Left hindlimb (tissue), 1 donor: ENCODE measurements at places on chromosomes 2 and 18.

DNA sequence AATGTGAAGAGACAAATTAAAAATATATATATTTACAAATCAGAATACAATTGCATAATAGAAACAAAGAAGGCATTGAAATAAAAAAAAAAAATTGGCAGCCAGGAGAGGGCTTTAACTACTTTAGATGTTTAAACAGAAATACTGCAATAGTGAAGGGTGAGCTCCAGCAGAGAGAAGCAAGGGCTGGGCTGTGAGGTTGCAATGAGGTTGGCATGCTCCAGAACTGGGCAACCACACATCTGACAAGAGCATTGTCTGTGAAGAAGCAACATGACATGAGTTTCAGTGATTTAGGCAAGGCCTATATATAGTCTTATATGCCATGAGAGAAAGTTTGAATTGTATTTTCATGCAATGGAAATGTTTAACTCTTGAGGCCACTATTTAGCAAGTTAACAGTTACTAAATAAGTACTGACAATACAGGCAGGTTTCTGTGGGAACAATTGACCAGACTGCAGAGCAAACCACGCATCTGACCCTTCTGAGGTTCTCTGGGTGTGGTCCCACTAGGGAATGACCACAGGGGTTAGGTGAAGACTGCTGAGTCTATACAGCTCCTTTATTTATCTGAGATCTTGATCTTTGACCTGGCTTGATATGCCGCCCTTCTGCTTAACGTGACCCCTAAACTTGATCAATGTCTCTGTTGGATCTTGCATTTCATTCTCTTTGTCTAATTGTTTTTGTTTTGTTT lies 354.2 kb upstream of the PIK3C3 start:
- no peak for DNase-seq

GRCh38 chr2:190959911-190960788 lies 53.8 kb downstream of the STAT1 start:
- no peak for DNase-seq

DNA sequence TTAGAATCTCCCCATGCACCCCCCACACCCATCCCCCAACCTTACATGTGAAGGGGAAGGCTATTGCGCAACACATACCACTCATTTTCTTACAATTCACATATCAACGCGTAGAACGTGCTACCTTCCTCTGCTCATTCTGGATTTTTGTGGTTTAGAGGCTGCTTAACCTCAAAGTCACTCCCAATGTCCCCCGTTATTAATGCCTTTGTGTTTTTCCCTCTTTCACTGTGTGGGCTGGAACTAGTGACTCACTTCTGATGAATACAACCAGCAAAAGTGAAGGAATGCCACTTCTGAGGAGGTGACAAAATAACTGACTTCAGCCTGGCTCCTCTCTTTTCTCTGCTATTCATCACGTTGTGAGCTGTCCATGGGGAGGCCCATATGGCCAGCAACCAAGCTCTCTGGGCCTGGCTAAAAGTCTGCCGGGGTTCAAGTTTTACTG lies 342.5 kb upstream of the NXPH2 start:
- no peak for DNase-seq

- no peak for DNase-seq
Observed at GRCh38 chr2:218897394-218898108, 16.9 kb downstream of the WNT10A start.

DNA sequence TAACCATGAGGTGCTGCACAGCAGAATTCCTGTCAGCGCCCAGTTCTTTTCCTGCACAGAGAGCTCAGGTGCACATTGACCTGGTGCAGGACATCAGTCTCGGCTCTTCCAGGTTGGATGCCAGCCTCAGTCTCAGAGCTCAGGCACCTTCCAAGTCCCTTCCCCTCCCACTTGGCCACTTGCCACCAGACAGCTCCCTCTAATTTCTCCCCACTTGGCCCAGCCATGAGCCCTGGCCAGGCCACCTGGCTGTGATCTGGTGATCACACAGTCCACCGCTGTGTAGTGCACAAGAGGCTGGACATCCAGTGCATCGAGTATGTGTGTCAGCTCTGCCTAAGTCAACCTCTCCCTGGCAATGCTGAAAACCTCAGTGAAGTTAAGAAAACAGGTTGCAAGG lies 336.6 kb upstream of the MYT1L start:
- no peak for DNase-seq

DNA sequence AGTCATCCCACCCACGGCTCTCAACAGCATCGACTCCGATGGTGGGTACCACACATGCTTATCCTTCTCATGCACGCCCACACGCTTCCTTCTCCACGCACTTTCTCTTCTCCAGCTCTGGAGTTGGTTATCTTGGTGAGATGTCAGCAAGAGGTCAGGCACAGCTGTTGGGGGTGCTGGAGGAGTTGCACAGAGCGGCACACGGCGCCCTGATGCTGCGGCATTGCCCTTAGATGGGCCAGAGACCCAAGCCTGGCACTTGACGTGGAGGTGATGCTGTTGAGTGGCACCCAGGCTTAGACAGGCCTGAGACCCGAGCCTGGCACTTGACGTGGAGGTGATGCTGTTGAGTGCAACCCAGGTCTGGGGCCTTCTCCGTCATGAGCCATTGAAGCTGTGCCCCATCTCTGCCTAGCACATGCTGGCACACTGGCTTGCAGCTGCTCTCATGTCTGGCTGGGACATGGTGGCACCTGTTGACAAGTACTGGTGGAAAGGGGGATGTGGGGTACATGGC lies 83.2 kb downstream of the DGKD start:
- DNase-seq, result no peak

DNA sequence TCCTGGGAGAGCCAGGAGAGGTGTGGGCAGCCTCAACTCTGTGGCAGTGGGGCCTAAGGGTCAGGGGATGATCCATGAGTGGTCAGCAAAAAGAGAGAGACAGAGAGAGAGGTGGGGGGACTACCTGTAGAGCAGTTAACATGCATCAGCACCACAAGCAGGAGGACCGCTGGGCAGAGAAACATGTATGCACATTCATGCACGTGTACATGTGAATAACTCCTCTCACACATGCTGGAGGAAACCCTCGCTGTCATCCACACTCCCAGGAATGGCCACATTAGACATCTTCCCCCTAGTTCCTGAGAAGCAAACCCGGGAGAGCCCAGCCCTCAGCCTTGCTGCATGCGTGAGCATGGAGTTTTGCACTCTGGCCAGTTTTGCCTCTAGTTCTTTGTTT lies 166.1 kb downstream of the SMAD7 start:
- no peak for DNase-seq

DNA sequence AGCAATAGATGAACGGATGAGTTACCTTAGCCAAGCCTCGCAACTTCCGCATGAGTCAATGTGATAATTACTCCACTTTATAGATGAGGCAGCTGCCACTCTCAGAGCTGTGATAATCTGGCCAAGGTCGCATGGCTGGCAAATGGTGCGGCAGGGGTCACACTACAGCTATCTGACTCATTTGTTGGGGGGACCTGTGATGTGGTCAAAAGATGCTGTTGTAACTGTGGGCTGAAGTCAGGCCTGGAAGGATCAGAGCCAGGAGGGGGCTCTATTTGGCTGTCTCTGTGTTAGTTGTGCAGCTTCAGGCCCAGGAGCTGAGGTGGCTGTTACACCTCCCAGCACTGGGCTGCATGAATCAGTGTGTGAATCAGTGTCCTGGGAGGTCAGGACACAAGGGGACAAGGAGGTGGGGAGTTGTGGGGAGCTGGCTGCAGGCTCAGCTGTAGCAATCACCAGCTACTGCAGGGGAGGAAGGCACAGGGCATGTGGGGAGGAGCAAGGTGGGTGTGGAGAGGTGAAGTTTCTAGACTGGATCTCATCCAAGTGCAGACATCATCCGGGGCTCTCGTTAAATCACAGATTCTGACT lies 33.1 kb downstream of the NGEF start:
- DNase-seq, result peak; percentile 24

DNA sequence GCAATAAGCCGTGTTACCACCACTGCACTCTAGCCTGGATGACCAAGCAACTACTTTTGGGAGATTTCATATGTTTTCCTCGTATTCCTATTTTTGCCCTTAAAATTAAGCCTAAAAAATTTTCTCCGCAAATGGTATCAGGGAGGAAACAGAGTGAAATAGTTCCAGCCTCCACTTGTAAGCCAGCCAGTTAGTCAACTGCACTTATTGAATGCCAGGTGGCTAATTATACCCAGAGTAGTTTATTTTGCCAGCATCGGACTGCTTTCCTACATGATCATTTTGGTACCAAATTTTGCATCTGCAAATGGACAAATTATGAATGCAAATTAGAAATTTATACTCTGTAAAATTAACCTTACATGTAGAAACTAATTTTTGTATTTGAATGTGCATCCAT lies 90.2 kb upstream of the ARHGAP28 start:
- no peak for DNase-seq

GRCh38 chr2:8658064-8658862 lies 23.6 kb upstream of the ID2 start:
- DNase-seq, result no peak

- no peak for DNase-seq
Observed at GRCh38 chr2:121276341-121276740, 8.7 kb downstream of the TFCP2L1 start.

GRCh38 chr2:11321847-11322246 lies 22.6 kb downstream of the ROCK2 start:
- DNase-seq, result no peak

DNA sequence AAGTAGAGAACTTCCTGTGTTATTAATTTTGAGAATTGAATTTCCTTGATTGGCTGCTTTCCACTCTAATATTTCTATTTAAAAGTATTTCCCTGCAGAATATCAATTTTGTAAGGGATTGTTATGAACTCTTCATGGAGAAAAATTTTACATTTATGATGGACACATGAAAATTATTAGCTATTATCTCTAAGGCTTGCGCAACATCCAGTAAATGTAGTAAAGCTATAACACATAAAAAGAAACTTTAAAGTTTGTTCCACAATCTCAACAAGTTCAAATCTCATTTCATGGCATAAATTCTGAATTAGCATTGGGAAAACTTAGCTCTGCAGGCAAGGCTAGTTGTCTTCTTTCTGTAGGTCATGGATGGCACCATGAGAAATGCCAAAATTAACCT lies 4.2 kb upstream of the EML4 start:
- no peak for DNase-seq

DNA sequence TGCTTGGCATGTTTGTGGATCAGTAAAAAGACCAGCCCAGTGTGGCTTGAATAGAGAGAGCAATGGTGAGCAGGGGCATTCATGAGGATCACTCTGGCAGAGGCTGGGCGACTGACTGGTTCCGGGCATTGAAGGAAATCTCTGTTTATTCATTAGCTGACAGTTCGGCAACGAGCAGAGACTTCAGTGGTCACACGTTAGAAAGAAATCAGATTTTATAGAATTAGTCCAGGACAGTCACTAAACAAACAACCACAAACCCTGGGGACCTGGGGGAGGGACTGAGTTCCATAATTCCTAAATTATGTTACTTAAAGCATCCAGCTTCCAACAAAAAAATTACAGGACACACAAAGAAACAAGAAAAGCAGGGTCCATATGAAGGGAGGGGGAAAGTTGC lies 72.5 kb downstream of the NOL10 start:
- no peak for DNase-seq

GRCh38 chr2:231037202-231037730 lies at the start of gene C2orf72:
TSS of gene C2orf72 (plus strand) at chr2:231037523. CDS start at chr2:231037566, 43 bp downstream.
- no peak for DNase-seq

GRCh38 chr2:96916646-96917543 lies 47.0 kb upstream of the SEMA4C start:
- no peak for DNase-seq

DNA sequence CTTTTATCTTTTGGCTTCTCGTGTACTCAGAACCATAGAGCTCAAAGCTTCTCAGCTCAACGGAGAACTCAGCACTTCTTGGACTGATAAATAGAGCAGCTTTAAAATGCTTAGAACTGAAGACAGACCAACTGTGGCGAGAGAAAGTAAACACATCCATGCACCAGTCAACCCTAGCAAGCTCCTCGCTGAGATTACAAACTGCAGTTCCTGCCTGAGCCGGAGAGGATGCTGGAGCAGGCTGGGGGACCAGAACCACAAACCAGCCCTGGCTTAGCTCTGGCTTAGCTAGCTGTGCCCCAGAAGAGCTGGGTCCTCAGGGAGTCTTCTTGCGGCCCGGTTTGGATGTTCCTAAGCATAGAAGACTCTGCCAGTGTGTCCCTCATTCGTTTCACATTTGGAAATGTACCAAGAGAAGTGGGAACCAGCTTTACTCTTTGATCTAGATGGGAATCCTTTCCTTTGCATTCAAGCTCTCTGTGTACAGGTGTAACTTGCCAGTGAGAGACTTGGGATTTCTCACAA lies 5.6 kb downstream of the PAX8 start:
- no peak for DNase-seq

DNA sequence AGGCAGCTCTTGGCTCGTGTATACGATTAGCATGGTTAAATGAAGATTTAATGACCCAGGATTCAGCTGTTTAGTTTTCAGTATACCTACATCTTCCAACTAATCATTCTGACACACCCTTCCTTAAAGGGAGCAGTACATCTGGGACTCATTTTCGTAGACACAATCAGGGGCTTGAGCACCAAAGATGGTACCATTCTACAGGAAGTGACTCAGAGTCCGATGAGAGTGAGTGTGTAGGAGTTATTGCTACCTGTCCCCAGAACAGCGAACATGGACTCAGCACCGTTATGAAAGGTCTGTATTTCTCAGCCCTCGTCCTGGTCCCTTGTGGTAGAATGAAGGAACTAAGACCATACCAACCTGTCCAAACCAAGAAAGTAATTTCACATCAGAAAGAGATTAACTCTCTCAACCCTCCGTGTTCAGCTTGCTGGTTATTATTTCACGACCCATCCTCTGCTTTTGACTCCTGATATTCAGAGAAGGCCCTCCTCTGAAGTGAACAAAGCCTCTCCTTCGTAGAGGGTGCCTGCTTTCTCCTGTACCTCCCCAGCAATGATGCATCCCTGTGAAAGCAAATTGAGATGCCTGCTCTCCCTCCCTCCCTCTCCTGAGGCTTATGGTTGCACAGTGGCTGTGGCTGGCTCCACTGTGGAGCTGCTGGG lies 214.8 kb downstream of the MTX2 start:
- no peak for DNase-seq

DNA sequence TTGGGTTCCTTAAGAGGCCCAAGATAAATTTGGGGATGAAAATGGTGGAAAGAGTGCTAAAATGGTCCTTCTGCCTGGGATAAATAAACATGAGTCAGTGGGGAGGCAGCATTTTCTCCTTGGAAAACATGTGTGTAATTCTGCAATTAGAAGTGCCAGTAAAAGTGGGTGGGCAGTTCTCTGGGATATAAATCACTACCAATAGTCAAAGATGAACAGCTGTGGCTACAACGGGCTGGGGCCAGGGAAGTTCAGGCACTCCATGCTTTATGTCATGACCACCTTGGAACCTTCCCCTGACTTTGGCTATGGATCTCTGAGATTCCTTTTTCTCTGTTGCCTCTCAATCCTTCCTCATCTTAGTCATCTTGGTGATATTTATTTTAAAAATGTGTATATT lies 56.5 kb upstream of the CYRIA start:
- DNase-seq, result no peak

- no peak for DNase-seq
Observed at GRCh38 chr2:224335991-224336390, 65.9 kb downstream of the FAM124B start.

GRCh38 chr2:138600732-138601457 lies 99.3 kb downstream of the SPOPL start:
- no peak for DNase-seq
